T-helper 2 cell (primary cell): ENCODE measurements at places on chromosomes 12 and 14.

GRCh38 chr12:47156167-47156736 is 76.5 kb upstream of the AMIGO2 start:
- no peak for DNase-seq

DNA sequence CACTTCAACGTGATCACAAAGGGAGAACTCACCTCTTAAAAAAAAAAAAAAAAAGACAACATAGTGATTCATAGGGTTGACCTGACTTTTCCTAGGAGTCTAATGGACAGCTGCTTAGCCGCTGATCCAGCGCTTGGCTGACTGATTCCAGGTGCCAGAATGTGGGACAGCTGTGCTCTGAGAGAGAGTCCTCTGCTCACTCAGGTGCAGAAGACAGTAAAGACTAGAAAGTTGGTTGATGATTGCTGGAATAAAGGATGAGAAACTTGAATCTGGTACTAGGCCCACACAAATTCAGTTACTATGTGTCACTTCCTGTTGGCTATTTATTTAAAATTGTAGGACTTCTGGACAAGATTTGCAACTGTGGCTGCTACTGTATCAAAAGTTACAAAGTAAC is 229.4 kb downstream of the CHST11 start:
- peak; percentile 24 for DNase-seq

- DNase-seq = no peak
Observed at GRCh38 chr12:3999904-4000303, 126.7 kb upstream of the PARP11 start.

DNA sequence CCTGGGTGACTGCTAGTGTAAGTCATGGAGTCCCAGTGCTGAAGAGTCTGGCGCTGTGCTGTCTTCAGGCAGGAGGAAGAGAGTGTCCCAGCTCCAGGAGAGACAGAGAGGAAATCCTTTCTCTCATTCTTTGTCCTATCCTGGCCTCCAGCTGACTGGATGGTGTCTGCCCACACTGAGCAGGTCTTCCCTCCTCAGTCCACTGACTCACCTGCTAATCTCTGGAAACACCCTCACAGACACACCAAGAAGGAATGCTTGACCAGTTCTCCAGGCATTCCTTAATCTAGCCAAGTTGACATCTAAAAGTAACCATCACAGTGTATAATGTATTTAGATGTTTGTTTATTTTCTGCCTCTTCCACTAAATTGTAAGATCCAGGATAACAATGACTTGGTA is 53.9 kb downstream of the EMP1 start:
- no peak for DNase-seq

- DNase-seq = no peak
Observed at GRCh38 chr12:114976372-114976771, 292.4 kb upstream of the TBX3 start.

- no peak for DNase-seq
Observed at GRCh38 chr14:67268426-67269150, 27.4 kb downstream of the PALS1 start.

DNA sequence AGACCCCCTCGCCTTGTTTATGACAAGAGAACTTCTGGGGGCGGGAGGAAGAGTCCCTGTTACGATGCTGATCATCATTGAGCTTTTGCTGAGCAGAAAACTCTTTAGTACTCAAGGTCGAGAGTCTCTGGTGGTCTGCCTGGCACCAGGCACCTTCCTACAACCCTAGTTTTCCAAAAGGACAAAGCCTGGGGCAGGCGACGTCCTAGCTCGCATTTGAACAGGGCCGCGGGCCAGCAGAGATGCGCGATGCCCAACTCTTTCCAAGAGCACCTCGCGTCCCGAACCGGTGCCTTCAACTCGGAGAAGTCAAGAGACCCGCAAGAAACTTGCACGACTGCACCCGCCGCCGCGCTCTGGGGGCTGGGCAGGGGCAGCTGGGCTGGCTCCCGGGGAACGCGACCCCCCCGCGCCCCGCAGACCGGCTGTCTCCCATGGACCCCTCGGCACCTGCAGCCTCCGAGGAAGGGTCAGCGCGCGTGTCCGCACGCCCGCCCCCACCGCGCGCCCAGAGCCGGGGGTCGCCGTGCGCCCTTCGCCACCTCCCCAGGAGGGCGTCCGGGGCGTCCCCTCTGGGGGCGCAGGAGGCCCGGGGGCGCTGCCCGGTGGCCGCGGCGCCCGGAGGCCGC is 377 bp upstream of the BCL7A start:
- DNase-seq = no peak

- DNase-seq = no peak
Observed at GRCh38 chr12:98127336-98127679, 388.1 kb upstream of the TMPO start.

- peak; percentile 38 for DNase-seq
Observed at GRCh38 chr12:127162902-127163301, 1104.1 kb upstream of the TMEM132C start.

DNA sequence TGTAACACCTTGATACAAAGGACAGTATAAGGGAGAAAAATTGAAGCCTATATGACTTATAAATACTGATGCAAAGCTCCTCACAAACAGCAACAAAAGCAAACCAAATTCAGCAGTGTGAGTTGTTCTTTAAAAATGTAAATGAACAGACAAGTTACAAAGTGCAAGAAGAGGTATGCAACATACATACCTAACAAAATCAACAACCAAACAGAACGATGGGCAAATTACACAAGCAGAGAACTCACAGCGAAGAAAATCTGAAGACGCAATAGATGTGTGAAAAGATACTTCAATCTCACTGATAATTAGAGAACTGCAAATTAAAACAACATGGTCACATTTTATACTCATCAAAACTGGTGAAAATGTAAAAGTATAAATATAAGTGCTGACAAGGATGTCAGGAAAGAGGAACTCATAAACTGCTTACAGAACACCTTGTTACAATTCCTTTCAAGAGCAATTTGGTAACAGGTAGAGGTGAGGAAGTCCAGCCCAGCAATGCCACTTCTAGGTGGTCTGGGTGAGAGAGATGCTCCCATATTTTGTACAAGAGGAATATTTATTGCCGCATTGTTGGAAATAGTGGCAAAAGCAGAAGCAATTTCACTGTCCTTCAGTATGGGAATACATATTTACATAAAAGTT is 47.3 kb downstream of the CORO1C start:
- DNase-seq = no peak
